ENCODE measurements at places on chromosomes 3 and 15.
A peak's percentile ranks its signal among the peaks of the same experiment; 100 is the strongest.

GRCh38 chr3:17360991-17361390, 381.4 kb downstream of the TBC1D5 start:
- DNase-seq = no peak

DNA sequence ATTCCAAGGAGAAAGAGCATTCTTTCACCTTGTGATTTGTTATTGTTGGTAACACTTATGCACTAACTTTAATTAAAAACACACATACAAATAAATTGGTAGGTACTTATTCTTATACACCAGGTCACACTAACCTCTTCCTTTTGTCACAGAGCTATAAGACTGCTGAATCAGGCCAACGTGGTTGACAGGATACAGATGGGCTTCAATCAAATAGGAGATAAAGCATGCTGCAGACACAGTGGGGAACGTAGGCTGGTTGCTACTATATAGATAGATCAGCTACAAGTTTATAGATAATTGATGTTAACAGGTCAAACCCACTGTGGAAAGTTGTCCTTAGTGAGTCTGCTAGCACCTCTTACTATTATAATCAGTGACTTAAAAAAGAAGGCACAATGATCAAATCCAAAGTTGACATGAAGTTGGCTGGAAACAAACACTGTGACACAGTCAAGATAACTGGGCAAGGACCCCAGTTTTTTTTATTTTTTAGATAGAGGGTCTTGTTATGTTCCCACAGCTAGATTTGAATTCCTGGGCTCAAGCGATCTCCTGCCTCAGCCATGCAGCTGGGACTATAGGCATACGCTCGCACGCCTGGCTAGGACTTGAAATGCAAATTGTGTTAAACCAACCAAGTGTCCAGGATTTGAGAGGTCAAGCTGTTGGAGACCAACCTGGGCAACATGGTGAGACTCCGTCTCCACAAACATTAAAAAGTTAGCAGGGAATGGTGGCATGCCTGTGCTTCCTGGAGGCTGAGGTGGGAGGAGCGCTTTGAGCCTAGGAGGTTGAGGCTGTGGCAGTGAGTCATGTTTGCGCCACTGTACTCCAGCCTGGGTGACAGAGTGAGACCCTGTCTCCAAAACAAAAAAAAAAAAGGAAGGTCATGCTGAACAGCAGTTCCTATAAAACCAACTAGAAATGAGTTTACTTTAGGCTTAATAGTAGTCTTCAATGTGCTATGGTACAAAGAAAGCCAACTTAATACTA, 97.9 kb upstream of the MEX3B start:
- no peak for DNase-seq

GRCh38 chr3:127404221-127405009, 116.6 kb upstream of the PRR20G start:
- no peak for DNase-seq

DNA sequence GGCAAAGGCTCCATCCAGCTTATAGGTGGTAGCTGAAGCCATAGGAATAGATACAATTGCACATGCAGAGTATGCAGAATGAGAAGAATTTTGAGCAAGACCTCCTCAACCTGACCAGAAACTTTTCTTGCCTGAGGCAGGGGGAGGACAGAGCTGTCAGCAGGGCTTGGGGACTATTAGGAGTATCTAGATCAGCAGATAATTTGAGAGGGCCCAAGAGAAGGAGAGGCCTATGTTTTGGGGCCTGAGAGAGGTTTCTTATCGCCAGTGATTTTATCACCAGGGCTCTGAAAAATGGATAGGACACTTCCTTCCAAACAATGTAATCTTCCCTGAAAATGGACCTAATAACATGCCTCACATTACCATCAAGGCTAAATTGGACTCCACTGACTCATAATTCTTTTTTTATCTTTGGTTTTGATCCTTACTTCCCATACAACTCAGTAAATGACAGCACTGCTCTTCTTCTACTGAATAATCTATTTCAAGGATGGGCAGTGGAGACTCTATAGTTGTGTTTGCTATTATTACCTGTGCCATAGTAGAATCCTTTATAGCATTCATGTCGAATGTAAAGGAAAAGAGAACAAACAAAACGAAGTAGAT, 15.8 kb upstream of the RAMAC start:
- no peak for DNase-seq

- DNase-seq = no peak
Measured at GRCh38 chr3:115697263-115698053, 74.1 kb downstream of the GAP43 start.

DNA sequence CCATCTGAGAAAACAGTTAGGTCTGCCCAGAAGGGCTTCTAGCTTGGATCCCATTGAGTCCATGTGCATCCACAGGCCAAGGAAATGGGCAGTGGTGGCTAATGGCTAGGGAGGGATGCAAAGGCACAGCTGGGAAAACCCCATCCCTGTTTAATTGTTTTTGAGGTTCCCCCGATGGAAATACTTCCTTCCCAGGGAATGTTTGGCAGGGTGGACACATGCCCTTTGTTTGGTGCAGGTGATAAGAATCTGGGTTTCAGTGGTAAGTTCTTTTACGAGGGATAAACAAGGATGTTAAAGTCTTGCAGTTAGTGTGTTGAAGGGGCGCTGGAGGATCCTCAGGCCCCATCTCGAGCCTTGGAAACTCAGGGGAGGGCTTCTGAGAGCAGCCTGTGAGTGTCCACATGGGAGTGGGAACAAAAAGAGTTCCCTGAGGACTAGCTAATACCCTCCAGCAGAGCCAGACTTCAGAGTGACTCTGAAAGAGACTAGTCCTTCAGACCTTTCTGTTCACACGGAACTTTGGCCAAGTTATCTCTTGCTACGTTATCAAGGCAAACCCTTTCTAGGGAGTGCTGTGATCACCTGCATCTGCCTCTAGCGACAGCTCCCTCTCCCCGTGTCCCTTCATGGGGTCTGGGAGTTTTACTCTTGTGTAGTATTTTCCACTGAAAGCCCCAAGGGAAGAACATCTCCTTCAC, 17.4 kb downstream of the PTPRG start:
- no peak for DNase-seq

DNA sequence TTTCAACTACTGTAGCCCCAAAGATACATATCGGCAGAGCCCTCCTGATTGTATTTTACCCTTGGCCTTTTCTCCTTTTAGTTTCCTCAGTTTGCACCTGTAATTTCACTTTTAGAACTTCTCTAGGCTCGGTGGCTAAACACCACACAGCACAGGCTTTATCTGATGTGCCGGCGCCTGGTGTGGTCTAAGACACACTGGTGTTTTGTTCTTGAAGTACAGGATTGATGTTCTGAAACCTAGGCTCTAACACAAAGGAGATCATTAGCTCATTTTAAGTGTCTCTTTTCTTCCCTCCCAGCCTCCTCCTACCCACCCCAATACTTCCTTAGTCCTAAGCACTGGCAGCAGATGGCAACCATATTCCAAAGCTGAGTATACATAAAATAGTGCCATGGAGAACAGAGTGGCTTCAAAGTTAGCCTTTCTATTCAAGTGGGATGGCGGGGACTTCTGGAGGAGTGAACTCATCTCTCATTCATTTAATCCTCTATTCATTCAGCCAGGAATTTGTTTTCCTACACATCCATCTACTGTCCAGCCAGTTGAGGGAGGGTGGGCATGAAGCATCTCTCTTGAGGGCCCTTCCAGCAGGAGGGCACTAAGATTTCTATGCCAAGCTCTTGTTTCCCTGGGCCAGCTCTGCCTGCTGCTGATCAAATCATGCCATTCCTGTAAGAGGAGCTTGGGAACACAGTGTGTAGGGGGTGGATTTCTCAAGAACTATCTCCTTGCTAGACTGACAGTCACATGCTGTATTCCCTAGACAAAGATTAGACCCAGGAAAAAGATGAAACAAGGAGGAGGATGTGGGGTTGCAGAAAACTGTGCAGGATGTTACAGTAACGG, 71.2 kb downstream of the TIGIT start:
- DNase-seq = no peak

- DNase-seq = no peak
Measured at GRCh38 chr3:118813472-118813871, 221.2 kb downstream of the IGSF11 start.

DNA sequence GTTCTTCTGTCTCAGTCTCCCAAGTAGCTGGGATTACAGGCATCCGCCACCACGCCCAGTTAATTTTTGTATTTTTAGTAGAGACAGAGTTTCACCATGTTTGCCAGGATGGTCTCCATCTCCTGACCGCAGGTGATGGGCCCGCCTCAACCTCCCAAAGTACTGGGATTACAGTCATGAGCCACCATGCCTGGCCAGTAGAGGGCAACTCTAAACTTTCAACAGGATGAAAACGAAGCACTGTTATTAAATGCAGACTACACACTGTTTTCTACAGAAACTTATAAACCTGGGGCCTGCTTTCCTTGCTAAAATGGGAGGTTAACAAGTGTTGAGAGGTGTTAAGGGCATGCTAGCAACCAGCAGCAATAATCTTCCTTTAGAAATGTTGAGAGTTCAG, 7.6 kb downstream of the ARPC4 start:
- no peak for DNase-seq

DNA sequence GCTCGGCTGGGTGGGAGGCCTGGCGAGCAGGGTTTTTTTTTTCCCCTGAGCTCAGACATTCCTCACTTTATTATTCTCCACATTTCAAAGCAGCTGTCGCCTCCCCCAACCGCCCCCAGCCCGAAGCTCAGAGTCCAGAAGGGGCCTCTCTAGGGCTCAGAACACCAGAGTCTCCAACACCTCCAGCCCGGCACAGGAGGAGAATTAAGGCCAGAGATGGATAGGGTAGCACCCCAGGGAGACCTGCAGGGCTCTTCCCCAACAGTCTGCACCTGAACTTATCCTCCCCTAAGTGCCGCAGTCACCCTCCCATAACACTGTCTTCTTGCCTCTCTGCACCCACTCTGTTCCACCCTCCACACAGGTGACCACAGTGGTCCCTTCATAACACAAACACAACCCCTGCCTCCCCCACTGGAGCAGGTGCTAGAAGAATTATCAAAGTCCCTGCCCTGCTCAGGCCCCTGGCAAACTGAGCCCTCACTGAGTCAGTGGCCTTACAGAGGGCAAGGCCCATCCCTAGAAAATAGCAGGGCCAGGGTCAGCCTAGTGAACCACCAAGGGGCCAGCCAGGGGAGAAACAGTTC, 14.1 kb downstream of the MYL3 start:
- peak; percentile 51 for DNase-seq
